Activated T-helper 1 cell treated with anti-CD3 and anti-CD28 coated beads, Interleukin-2, amount 50 U/mL, for 16 hours (primary cell): ENCODE measurements at places on chromosomes 4 and X.

DNA sequence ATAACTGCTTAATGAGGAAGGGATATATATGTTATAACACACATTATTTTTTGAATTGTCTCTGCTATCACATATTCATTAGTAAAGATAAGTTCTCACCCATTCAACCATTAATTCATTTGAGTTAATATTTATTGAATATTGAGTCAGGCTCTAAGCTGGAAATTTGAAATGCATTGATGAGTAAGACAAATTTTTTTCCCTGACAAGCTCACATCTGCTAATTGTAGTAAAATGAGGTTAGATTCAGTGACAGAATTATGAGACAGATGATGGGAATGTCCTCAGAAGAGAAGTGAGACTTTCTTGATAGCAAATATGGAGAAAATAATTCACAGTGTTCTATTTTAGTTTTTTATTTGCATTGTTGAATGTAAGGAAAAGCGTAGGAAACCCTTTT is 194.3 kb downstream of the SLC4A4 start:
- DNase-seq: no peak

- DNase-seq: no peak
Measured at GRCh38 chr4:155944516-155944915, 9.2 kb downstream of the CTSO start.

GRCh38 chrX:125210146-125210545 is 109.5 kb upstream of the TEX13C start:
- DNase-seq: no peak

DNA sequence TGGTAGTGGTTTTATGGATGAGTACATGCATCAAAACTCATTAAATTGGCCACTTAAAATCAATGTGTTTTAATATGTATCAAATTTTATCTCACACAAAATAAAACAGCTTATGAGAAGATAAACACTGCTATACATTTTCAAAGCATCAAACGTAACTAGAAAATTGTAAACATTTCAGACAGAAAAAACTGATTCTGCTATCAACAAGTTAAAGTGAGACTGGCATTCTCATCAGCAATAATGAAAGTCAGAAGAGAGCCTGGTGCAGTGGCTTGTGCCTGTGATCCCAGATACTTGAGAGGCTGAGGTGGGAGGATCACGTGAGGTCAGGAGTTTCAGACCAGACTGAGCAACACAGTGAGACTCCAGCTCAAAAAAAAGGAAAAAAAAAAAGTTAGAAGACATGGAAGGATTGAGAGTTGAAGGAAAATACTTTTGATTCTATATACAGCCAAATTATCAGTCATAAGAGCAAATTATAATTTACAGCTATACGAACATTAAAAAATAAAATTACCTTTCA is 2.9 kb downstream of the TBCK start:
- no peak for DNase-seq

DNA sequence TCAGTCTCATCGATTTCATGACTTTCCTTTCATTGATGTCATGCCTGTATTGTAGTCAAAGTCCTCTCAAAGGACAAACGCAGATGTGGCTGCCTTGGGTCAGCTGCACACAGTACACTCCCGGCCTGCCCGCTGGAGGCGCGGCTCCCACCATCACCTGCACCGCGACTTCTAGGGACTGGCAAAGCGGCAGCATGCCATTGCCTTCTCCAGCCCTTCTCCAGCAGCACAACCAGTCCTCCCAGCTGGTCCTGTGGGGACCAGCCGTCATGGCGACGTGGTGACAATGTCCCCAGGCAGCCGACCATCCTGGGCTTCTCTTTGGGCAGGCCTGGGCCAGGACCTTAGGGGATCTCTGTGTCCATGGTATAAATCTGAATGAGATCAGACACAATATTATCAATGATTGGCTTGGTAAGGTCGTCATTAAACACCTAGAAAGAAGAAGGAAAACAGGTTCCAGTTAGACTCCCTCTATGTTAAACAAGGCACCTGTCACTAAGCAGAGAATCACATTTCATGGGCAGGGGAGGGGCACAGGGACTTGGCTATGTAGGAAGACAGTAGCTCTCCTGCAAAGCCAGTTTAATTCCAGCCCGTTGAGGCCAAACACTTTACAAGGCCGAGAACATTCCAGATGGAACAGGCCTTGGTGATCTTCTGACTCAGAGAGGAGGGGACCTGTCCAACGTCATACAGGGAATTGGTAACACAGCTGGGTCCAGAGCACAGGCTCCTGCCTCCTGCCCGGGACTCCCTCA is 10.7 kb downstream of the CCNQ start:
- DNase-seq: no peak

DNA sequence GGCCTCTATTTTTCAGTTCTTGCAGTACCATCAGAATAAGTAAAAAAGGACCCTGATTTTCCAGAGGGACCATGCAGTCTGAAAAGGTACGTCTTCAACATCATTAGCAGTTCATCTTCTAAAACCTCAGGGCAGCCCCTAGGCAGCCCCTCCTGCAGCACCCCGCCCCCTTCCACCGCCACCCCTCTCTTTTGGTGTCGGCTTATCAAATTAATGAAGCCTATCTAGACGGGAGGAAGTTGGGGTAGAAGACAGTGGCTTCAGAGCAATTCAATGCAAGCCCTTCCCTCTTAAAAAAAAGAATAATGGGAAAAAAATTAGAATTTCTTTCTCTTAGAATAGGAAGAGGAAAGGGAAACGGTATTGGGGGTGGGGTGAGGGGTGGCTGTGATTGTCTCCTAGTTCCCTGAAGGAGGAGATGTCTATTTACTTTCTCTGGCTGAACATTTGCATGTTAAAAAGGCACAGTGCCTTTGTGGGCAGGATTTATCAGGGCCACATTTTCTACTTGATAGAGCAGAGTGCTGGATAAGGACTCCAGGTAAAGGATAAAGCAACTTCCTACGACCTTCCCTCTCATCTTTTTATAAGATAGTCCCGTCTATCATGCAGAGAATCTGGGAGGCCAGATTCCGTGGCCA is 159.4 kb downstream of the MGST2 start:
- DNase-seq: no peak

- DNase-seq: no peak
Measured at GRCh38 chrX:109732017-109732801, 848 bp downstream of the ACSL4 start.

- DNase-seq: no peak
Measured at GRCh38 chrX:125954236-125954635, 211.9 kb downstream of the DCAF12L2 start.

- DNase-seq: no peak
Measured at GRCh38 chrX:134013092-134013497, 27.7 kb upstream of the GPC3 start.

DNA sequence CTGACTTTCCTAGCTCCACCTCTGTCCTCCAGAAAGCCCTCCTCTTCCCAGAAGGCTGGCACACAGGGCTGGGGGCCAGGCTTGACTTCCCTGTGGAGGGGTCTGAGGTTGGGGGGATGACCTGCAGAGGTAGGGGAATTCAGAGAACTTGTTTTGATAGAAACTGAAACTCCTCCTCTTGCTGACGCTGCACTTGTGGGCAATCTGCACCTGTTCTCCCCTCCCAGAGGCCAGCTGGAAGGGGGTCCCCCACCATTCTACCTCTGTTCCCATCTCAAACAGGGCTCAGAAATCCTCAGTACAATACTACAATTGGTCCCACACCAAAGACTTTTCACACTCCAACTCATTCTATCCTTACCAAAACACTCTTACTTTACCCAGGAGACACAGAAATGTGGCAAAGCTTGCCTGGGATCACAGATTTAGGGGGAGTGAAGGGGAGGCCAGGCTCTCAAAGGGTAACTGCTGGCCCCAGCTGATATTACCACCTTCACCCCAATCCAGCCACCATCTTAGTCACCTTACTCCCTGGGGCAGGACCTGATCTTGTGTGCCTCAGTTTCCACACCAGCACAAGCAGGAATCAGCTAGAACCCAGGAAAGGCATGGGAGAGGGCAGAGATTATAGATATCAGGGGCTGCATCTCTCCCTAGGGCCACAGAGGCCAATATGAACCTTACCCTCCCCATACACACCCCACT is 18.5 kb downstream of the OTUD5 start:
- DNase-seq: peak; percentile 70

DNA sequence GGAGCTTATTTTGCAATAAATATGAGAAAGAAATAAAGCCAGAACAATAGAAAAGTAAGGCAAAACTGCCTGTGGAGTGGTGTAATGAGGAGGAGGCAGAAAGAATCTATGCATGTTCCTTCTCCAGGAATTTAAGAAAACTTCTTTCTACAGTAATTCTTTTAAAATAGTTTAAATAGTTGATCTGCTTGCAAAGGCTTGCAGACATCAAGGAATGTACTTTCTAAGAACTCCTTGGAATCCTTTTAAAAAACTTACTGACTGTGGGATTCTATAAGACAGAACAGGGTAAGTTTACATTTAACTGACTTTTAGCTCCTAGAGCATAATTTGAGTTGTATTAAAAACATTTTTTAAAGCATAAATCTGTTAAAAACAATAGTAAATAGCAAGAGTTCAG is 63.2 kb upstream of the ALB start:
- DNase-seq: no peak

DNA sequence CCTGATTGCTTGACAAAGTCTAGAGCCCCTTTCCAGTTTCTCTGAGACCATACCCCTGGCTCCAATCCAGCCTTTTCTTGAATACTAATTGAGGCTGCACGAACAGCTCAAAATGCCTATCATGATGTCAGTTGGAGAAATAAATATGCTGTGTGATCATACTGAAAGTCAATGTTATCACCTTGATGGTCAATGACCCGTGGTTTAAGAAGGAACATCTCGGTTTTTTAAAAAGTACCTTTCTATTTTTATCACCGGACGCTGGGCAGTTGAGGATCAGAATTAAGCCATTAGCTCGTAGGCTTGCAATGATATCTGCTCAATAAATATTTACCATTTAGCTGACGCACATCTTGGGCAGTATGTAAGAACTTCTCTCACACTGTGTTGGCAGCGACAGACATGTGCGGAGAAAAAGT is 852 bp upstream of the WDR44 start:
- no peak for DNase-seq

- DNase-seq: no peak
Measured at GRCh38 chrX:22746081-22746480, 253.7 kb upstream of the DDX53 start.

DNA sequence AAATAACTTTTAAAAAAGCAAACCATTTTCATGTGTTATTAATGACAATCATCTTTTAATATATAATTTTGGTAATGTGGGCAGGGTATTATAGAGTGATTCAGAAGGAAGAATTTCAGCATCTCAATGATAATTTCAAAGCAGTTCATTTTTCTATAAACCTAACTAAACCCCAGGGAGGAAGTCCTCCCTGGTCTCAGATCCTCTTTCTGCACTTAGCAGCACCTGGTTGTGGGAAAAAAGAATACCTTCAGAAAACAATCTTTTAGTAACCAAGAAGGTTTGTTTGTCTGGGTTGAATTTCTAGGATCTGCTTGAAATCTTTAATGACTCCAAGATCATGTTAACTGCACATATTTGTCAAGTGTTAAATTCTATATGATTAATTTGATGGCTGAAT is 29.9 kb downstream of the DKK2 start:
- DNase-seq: no peak

GRCh38 chrX:31225819-31226218 is 154.0 kb upstream of the FTHL17 start:
- no peak for DNase-seq

DNA sequence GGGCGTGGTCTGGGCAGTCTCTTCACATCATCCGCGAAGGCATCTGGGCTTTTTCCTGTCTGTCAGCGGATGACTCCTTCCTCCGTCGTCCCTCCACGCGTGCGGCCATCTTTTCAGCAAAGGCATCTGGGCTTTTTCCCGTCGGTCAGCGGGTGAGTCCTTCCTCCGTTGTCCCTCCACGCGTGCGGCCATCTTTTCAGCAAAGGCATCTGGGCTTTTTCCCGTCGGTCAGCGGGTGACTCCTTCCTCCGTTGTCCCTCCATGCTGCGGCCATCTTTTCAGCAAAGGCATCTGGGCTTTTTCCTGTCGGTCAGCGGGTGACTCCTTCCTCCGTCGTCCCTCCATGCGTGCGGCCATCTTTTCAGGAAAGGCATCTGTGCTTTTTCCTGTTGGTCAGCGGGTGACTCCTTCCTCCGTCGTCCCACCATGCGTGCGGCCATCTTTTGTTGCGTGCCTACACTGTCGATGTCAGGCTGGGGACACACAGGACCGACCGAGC is 12.3 kb upstream of the TMEM271 start:
- no peak for DNase-seq
